Caki2 (cell line): ENCODE measurements at places on chromosomes 3 and 15.

DNA sequence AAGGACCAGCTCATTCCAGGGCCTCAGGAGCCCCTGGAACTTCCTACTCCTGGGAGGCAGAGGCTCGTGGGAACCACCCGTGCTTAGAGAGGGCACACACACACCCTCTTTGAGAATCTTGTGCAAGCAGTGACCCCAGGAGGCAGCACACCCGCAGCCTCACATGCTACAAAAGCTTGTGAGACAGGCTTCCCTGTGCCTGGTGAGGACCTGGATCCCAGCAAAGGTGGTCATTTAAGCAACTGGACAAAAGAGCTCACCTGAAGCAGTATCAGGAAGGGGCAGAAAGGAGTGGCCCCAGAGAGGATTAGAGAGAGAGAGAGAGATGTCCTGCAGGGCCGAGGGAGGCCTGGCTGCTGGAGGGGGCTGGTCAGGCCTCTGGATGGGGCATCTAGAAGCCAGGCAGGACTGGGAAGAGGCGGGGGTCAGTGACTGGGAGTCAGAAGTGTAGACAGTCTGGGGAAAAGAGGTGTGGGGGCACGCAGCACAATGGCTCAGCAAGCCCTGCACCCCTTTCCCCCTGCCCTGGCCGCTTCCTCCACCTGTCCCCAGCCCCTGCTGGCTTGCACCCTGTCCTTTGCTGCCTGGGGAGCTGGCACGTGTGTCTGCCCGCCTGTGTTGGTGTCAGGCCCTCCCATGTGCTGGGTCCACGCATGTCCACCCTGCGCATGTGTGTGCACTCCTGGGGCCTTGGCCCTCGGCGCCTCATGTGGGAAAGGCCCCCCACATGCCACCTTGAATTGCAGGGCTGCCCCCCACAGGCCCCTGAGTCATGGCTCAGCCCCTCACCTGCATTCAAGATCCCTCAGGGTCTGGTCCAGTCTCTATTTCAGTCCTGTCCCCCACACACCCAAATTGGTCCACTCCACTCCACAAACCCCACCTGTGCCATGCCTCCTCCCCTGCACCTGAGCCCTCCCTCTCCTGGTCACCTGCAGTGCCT lies 36.9 kb downstream of the TSPAN3 start:
- no peak for DNase-seq

GRCh38 chr3:156586905-156587759 lies 32.2 kb upstream of the SSR3 start:
- DNase-seq, result no peak

DNA sequence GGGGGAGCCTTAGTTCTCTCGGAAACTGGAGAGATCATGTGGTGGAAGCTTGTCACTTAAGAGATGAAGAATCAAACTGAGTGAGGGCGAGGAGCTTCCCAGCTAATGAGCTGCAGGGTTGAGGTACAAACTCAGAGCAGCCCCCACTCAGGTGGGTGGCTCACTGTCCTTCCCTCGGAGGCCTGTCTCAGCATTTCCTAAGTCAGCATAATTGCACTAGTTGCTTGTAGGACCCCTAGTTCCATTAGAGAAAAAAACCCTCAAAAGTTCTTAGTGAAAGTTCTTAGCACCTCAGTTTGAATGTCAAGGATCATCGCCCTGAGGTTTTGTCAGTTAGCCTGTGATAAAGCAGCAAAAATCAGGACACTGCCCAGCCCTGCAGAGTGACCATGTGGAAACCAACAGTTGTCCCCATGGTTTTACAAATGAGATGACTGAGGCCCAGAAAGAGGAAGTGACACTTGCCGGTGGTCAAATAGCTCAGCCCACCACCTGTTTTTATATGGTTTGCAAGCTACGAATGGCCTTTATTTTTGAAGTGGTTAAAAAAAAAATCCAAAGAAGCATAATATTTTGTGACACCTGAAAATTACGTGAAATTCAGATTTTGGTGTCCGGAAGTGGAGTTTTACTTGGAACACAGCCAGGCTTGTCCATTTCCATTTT lies 11.9 kb downstream of the SMAD6 start:
- no peak for DNase-seq

DNA sequence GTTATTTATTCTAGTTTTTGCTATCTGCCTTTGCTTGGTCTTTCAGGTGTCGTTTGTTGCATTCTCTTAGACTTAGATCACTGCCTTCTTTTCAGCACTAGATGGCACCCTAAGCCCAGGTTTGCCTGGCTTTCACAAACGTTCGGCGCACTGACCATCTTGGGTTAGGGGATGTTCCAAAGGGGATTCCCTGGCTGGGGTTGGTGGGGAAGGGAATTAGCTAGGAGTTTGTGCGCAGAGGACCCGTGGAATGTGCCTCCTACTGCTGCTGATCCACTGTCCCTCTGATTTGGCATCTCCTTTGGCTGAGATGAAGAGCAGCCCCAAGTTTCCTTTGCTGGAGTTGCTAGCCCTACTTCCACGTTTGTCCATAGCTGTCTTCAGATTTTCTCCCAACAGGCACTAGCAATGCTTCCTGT lies 33.9 kb downstream of the PFN2 start:
- peak; percentile 14 for DNase-seq

GRCh38 chr15:39054128-39054732 lies 489.6 kb upstream of the RASGRP1 start:
- DNase-seq, result no peak

DNA sequence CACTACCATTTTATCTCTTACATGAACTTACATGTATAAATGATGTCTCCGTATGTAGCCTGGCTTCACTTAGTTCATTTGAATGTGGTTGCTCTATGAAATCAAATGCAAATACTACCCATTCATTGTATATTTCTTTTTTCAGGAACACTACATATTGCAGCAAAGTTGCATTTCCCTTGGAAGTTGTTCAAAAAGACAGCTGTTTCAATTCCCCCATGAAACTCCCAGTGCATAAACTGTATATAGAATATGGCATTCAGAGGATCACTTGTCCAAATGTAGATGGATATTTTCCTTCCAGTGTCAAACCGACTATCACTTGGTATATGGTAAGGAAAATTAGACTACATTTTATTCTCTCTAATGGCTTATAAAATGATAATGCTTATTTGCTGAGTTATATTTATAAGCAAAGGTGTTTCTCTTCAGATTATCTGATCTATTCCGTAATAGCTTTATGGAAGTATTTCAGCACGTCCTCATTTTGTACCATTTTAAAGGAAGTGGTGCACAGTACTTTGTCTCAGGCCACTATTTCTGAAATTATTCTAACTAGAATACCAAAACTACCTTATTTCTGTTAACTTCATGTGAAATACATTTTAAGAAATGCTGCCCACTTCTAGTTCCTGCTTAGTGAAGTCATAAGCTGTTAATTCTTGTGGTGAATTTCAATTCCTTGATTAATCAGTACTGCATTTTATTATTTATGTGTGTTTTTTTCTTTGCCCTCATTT lies 95.1 kb downstream of the IL1RAP start:
- no peak for DNase-seq

DNA sequence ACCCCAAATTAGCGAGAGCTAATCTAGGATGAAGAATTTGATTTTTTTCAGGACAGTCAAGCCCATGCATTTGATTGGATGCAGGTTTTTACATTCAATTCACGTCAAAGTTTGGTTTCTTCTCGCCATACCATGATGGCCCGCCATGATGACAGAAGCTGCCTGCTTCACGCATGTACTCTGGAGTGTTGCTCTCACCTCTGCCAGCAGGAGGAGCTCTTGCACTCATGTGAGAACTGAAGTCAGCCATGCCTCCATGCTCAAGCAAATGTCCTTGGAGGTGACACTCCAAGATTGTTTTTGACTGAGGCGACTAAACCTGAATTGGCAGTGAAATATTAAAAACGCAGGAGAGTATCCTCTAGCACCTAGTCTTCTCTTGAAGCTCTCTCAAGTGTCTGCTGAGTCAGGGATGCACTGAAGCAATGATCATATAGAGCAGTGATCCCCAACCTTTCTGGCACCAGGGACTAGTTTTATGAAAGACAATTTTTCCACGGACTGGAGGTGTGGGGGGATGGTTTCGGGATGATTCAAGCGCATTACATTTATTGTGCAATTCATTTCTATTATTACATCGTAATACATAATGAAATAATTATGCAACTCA lies 120.9 kb downstream of the SAMMSON start:
- DNase-seq, result peak; percentile 27

DNA sequence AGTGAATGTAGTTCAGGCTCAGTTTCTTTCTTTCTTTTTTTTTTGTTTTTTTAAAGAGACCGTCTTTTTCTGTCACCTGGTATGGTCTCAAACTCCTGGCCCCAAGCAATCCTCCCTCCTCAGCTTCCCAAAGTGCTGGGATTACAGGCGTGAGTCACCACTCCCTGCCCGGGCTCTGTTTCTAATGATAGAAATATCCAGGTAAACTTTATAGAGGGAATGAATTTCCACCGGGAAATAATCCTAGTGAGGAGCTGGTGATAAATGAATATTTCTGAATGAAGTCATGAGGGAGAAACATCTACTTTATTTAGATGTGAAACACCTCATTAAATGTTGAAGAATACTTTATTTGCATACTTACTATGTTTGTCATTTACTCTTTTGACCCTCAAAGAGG lies 7.2 kb downstream of the RNF13 start:
- no peak for DNase-seq

GRCh38 chr3:69058180-69058946 lies 6.2 kb upstream of the TMF1 start:
- no peak for DNase-seq

- no peak for DNase-seq
Observed at GRCh38 chr3:133426721-133427120, 26.9 kb downstream of the BFSP2 start.

DNA sequence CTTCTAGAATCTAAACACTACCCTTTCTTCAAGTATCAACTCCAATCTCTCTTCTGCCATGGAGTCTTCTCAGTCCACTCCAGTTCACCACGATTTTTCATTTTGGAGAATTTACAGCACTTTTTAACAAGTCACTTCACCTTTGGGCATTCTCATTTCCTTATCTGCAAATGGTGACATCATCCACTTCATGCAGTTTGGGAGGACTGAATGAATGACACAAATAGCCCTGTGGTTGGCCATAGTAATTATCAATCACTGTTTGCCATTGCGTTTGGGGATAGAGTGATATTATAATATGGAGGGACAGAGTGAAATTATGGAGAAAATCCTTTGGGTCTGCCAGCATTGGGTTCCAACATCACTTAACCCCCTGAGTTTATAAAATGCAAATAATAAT lies 38.0 kb upstream of the TM4SF1 start:
- no peak for DNase-seq

DNA sequence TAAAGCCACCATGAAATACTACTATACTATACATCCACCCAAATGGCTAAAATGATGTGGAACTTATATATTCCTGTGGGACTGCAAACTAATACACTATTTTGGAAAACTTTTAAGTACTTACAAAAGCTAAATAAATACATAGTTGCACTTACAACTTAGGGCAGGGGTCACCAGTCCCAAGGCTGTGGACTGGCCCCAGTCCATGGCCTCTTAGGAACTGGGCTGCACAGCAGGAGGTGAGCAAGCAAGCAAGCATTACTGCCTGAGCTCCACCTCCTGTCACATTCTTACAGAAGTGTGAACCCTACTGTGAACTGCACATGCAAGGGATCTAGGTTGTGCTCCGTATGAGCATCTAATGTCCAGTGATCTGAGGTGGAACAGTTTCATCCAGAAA lies 18.1 kb downstream of the PIGB start:
- DNase-seq, result no peak

- no peak for DNase-seq
Observed at GRCh38 chr3:21954709-21955108, 203.7 kb upstream of the ZNF385D start.

DNA sequence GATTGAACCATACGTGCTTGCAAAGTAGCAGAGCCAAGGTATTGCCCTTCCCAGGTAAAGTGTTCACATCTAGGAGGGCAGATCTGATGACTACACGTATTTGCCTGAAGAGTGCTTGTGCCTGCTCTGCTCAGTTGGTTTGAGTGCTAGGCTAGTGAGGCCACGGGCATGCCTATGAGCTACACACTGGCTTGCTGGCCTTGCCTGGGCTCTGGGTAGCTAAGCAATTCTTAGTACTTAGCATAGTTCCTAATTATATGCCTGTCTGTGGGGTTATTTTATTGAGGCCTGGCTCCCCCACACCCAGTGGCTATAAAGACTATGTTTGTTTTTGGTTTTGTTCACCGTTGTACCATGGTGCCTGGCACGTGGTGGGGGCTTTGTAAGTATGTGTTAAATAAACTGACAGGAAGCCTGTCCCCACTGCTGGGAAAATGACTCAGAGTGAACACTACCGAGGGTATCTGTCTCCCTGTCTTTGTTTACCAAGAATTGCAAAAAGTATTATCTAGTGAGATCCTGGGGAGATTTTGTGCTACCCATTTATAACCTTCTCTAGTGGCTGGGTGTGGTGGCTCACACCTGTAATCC lies 72.1 kb upstream of the ETV5 start:
- DNase-seq, result no peak

- no peak for DNase-seq
Observed at GRCh38 chr3:13130464-13131193, 57.4 kb upstream of the IQSEC1 start.

- peak; percentile 75 for DNase-seq
Observed at GRCh38 chr3:17730318-17730967, 12.0 kb downstream of the TBC1D5 start.
